ENCODE measurements at places on chromosomes 4 and X.

- no peak for DNase-seq
These were observed 136.9 kb upstream of the ZIC3 start for GRCh38 chrX:137428766-137429591.

DNA sequence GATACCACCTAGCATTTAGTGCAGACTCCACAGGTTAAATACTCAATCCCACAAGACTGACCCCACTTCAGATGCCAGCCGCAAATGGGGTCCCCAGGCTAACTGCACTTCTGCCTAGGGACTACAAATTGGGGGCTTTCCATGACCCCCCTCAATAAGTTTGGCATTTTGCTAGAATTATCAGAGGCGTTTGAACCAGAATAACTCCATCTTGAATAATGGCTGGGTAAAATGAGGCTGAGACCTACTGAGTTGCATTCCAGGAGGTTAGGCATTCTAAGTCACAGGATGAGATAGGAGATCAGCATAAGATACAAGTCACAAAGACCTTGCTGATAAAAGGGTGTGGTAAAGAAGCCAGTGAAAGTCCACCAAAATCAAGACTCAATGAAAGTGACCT lies 15.1 kb downstream of the RELL1 start:
- no peak for DNase-seq

- no peak for DNase-seq
These were observed 235.9 kb downstream of the SHOX start for GRCh38 chrX:866441-866990.

DNA sequence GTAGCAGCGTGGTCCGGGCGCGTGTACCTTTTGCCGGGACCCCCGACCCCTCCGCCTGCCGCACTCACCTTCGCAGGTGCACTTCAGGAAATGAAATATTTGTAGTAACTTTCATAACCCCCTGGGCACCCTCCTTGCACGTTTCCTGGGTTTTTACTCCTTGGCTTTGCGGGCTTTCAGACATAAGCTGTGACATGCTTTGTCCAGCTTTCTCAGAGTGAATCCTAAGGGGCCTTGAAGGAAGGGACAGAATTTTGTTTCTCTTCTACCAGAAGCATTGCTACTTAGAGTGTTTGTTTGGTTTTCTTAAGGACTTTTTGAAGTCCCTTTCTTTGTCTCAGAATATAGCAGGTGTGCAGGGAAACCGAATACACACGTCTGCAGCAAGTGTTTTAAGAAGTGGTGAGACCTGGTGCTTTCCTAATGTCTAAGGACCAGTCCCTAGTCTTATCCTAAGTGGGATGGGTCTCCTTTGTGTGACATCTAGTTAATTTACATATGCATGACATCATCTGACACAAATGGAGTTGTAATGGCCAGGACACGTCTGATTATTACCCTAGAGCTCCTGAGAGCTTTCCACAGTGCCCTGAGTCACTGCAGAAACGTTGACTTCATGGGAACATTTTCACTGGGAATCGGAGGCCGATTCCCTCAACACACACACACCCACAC lies 1.3 kb downstream of the FAM149A start:
- no peak for DNase-seq

- DNase-seq: no peak
These were observed 100.8 kb downstream of the SHISA3 start for GRCh38 chr4:42498040-42498439.

DNA sequence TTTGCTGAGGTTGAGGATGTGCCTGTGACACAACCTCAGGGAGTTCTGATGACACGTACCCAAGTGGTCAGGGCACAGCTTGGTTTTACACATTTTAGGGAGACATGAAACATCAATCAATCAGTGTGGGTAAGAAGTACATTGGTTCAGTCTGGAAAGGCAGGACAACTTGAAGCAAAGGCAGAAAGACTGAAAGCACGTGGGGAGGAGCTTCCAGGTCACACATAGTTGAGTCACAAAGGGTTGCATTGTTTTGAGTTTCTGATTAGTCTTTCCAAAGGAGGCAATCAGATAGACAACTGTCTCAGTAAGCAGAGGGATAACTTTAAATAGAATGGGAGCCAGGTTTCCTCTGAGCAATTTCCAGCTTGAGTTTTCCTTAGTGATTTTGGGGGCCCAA lies 1910.0 kb upstream of the AGA start:
- DNase-seq: no peak

DNA sequence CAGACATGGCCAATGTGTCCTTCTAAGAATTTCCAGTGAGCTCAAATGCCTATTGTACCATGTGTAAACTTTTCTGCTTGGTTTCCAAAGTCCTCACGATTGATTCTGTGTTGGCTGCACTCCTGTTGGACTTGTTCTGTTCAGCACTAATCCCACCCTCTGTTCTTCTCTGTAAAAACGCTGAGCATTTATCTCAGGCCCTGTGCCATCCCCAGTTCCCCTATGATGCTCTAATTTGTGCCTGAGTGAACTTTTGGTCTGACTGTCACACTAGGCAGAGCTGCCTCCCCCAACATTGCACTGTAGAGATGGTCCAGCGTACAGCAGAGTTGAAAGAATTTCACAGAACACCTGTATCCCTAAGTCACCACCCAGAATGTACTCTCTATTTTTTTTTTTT lies 76.1 kb upstream of the STS start:
- DNase-seq: no peak

GRCh38 chr4:168097161-168097560 lies 4.8 kb downstream of the ANXA10 start:
- DNase-seq: no peak

- no peak for DNase-seq
These were observed 135.4 kb upstream of the GNPDA2 start for GRCh38 chr4:44861756-44862155.

GRCh38 chr4:70713453-70714078 lies 8.2 kb upstream of the RUFY3 start:
- no peak for DNase-seq

DNA sequence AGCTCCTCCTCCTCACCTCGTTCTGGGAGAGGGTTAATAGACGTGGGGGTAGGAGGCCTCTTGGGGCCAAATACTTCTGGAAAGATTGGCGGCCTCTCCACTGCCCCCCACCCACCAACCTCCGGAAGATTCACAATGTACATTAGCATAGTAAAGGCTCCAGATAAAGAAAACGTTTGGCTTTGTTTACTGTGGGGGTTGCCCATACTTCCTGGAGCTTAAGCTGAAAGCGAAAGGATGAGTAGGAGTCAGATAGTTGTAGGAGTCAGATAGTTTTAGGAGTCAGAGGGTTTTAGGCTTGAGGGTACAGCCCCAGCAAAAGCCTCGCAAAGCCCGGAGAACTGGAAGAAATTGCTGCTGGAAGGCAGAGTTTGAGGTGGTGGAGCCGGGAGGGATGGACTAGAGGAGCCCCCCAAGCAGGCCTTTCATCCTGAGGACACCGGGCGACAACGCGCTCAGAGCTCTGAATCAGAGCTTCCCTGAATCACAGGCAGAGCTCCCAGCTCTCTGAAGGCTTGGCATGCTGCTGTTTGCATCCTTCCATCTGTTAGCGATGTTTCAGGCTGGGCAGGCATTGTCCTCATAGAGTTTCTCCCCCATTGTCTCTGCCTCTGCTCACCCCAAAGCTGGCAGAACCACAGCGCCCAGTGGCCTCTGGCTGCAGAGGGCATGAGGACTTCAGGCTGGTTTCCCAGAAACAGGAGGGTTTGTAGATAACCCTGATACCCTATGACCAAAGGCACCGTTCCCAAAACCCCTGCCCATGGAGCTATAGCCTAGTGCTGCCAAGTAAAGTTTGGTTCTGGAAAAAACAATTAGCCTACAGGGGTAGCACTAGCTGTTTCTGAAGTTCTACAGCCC lies 280.7 kb downstream of the BCOR start:
- DNase-seq: no peak

- DNase-seq: no peak
These were observed 128.6 kb downstream of the HTR2C start for GRCh38 chrX:114712466-114712865.

- DNase-seq: no peak
These were observed 45.3 kb downstream of the GPRASP3 start for GRCh38 chrX:102765809-102766208.

- peak; percentile 20 for DNase-seq
These were observed at the start of gene PPP1R2C for GRCh38 chrX:42778096-42778495. PPP1R2C (minus strand) TSS chrX:42778163; CDS start chrX:42778079, 84 bp downstream.

DNA sequence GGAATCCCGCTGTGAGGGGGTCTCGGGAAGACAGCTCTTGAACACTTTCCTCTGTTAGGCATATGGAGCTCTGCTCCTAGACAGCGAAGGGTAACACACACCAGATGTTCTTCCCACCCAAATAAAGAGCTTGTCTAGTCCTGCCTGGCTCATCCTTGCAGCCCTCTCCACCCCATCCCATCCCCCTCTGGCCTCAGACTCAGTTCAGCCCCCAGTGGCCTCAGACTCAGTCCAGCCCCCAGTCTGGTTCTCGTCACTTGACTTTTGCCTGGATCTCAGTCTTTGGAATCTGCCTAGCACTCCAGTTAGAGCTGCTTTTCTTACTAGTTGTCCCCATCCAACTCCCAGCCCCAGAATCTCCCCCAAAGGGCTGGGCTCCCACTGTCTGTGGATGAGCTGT lies 14.9 kb downstream of the RAB33A start:
- DNase-seq: no peak

- DNase-seq: no peak
These were observed 161.1 kb downstream of the VEGFC start for GRCh38 chr4:176631611-176632010.

- DNase-seq: no peak
These were observed 137.8 kb upstream of the FRG1 start for GRCh38 chr4:189802884-189803283.

- no peak for DNase-seq
These were observed 54.2 kb downstream of the C4orf50 start for GRCh38 chr4:5964030-5964429.

DNA sequence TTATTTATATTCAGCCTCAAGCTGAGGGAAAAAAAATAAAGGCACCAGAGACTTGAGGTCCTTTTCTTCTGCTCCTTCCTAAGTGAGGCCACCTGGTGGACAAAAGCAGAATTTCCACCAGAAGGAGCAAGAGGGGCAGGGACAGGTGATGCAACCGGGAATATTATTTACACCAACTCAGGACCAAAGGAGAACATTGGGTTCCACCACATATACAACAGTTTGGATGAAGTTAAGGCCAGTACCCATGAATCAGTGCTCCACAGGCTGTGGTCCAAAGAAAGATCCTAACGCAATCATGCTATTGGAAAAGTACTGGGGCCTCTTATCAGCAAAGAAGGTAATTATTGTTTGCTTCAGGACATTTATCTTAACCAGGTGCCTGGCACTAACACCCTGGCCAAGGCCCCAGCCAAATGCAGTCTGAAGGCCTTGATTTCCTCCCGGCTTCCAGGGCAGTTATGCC lies 57.4 kb downstream of the TSC22D3 start:
- DNase-seq: peak; percentile 62

DNA sequence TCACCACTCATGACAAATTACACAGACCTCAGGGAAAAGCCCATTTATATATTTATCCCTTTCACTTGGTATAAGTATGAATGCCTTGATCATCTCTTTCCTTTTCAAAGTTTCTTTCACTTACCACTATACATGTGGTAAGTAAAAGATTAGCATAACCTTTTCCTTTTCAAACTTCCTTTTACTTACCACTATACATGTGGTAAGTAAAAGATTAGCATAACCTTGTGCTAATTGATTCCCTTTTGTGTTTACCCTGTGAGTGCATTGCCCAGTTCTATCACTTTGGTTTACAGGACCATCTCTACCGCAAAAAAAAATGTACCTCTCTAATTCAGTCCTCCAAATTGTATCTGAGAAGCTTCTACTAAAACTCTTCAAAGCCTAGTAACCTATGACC lies 32.7 kb upstream of the TCEANC start:
- DNase-seq: no peak

- no peak for DNase-seq
These were observed 103.3 kb upstream of the SLC4A4 start for GRCh38 chr4:71235311-71236201.

DNA sequence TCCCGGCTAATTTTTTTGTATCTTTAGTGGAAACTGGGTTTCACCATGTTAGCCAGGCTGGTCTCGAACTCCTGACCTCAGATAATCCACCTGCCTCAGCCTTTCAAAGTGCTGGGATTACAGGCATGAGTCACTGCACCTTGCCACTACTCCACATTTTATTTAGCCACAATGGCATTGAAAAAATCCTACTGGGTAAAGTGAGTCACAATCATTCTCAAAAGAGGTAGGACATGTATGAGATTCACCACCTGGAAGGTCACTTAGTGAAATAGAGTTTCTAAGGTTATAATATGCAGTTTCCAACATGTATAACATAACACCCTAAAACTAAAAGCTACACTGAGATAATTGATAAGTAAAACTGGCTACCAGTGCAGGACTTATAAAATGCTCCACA lies 159.2 kb downstream of the BTC start:
- no peak for DNase-seq

DNA sequence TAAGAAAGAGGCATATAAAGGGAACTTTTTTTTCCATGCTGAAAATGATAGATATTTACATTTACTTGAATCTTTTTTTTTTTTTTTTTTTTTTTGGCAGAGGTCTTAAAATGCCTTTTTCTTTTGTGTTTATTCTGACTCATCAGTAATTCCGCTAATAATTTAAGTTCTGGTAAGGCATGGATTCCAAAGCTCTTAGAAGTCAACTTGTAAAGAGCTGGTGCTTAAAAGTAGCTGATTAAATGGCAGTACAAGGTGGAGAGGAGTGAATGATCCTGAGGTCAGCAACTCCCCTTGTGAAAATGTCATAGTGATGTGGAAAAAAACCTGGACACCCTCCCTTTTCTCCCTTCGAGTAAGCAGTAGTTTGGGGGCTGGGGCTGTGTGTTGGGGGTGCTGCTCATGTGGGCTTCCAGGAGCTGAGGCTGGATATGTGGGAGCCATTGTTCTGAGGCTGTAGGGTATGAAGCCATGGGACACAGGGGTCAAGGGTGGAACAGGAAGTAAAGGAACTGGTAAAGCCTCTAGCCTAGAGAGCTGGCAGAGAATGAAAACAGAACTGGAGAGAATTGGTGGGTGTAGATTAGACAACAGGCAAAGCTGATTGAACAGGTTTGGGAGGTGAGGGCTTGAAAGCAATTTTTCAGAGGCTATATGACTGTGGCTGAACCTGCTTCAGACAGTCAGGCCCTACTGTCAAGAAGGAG lies 41.0 kb upstream of the PITX2 start:
- DNase-seq: no peak

DNA sequence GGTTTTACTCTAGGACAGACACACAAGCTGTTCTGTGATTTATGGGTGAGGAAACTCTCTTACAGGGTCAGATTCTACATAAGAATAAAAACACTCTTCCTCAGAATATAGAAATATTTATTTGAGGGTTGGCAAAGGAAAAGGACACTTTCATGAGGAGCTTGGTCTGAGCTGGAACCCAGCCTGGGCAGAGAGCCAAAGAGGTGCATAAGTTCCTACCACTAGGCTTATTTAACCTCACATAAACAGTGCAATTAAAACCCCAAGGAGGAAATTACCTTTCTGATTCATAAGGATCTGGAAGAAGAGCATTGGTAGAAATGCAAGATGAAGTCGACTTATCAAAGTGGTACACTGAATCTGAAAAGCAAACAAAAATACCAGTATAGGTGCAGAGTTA lies 32.9 kb downstream of the SETD7 start:
- DNase-seq: no peak

GRCh38 chr4:128301979-128302378 lies 14.4 kb upstream of the PGRMC2 start:
- no peak for DNase-seq

Measured in stimulated activated CD8-positive, alpha-beta memory T cell treated with anti-CD3 and anti-CD28 coated beads, Interleukin-7, amount 100 ng/mL, for 4 hours (primary cell).